ENCODE measurements at places on chromosomes 16 and 17. TPM values are rescaled to one million over a fixed set of nuclear protein-coding genes. Genes with fewer than 3 reads are reported as not detected.

MYH3 gene
- total RNA-seq = 0.74 TPM

DNA sequence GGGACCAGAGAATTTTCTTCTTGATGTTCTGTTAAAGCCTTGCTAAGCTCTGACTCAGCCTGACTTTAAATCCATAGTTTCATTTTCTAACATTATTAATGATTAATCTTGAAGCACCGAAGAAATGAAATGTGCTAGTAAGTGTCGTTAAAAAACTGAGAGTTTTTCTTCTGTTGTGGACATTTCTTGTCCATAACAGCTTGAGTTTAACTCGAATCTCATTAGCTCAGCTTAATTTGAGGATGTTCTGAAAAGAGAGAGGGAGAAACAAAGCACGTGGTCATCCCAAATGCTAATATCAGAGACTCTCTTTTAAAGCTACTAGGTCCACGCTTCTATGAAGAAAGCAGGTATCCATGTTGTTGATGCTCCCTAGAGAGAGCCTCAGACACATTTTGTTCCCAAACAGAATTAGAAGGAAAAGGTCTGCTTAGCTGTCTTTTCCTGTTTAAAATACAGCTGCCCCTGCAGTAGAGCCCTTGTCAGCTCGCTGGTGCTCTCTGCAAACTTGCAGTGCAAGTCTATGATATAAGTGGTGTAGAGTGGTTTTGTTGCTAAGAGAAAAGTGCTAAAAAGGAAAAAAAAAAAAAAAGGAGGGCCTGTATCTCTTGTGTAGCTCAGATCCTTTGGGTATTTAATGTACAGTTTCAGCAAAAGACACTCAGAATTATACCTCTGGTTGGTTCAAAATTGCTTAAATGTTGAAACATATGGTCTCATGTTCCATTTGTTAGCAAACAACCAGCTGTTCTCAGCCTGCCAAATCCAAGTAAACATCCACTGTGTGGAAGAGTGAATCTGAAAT, 191.1 kb upstream of the TBX2 start:
- DNase-seq = no peak

DNA sequence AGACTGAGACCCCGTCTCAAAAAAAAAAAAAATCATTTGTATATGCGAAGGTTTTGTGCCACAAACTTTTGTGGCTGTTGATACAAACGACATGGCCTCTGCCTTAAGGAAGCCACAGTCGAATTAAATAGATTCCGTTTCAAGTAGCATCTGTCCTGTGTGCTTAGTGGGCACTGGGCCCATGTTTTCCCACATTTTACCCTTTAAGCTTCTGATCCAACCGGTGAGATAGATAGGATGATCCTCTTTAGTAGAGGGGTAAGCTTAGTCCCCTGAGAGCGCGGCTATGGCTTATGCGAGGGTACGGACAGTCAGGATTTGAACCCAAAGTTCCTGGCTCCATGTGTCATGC, 776 bp upstream of the TMEM219 start:
- no peak for DNase-seq

PLA2G10 gene
- total RNA-seq = not detected

Measured in adrenal gland (tissue), 19 donors.